ENCODE measurements at places on chromosomes 1 and 21.

- peak; percentile 19 for DNase-seq
These were observed 18.6 kb downstream of the KCNQ4 start for GRCh38 chr1:40802078-40802741.

DNA sequence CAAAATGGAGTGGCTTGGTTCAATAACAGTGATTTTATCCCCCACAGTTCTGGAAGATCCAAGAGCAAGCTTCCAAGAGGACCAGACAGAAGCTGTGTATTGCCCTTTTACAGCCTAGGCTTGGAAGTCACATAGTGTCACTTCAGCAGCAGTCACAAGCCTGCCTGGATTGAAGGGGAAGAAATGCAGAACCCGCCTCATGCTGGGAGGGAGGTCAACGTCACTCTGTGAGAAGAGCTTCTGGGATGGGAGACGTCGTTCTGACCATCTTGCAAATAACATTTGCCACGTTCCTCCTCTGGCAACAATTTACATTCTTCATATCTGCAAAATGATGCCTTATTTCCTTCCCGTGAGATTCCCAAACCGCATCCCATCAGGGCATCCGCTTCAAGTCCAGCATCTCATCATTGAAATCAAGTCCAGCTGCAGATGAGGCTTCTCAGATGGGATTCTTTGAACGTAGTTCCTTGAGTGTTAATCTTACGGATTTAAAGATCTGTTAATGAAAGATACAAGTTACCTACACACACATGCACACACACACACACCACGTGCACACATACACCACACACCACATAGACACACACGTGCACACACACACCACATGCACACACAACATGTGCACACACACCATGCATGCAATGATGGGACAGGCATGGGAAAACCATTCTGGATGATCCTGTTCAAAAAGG, 23.9 kb upstream of the KIF1B start:
- no peak for DNase-seq

DNA sequence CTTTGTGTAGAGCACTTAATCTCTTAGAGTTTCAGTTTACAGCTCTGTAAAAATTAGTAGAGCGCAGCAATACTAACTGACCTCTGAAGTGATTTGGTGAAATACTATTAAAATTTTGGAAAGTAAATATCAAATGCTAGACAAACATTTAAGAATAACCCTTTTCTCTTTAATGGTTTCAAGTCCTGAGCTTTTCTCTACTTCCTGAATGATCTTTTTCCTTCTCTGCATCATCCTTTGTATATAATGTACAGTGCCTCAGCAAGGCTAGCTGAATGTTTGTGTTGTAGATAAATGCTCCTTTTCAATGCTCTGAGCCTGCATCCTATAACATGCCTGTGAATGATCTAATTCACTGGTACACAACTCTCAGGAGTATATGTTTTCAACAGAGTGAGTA, 272.9 kb downstream of the ADGRL2 start:
- DNase-seq = no peak

GRCh38 chr1:22976461-22977243, 4.0 kb upstream of the LACTBL1 start:
- peak; percentile 64 for DNase-seq

DNA sequence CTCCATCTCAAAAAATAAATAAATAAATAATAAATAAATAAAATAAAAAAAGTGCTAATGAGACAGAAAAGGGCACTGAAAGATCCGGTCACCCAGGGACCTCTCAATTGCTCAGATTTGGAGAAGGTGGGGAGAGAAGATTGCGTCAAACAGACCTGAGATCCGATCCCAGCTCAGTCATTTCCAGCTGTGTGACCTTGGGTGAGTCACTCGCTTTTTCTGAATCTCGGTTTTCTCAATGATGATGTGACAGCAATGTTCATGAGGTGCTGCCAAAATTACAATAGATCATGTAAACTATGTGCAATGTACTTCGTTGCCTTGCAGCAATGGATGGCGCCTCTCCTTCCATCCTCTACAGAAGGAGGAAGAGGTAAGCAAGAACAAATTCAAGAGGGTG, 11.1 kb upstream of the MEF2D start:
- DNase-seq = no peak

DNA sequence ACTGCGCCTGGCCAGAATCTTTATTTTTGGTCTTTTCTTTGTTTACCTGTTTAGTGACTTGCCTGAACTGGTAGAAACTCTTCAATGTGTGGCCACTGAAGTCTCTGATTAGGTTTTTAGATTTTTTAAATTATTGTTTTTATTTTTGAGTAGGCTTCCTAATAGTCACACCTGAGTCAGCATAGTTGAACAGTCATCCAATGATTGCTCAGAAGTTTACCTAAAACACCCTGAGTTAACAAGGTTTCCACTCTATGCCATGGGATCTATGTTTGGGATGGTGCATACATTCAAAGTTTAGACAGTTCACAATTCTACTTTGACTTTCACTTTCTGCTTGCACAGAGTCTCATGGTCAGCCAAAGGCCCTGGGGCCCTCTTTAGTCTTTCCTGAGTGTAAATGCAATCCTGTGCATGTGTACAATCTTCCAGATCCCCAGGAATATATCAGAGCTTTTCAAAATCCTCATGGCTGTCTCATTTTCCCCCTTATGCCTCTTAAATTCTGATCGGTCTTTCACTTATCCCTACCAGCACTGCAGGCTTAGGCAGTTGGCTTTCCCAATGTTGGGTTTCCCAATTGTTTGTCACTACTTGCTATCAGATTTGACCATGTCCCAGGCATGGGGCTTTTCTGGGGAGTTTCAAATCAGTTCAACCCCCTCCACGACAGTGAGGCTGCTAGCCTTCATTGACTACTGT, 114.4 kb upstream of the RAB3GAP2 start:
- DNase-seq = no peak

DNA sequence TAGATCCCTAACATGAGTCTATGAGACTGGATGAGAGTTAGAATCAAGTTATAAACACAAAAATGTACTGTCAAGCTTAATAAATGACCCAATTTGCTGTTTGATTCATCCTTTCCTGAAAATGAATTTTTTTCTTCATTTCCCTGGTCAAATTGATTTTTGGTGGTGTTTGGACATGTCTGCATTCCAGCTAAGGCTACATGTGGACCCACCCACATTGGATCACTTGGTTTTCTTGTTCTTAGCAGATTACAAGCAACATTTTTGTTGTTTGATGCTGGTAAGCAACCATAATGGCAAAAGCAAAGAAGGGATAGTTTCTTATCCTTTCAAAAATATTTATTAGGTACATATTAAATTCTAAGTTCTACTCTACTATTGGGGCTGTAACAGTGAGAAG, 181.1 kb downstream of the NEK7 start:
- DNase-seq = no peak

- no peak for DNase-seq
These were observed 26.4 kb upstream of the SELENON start for GRCh38 chr1:25773441-25774125.

DNA sequence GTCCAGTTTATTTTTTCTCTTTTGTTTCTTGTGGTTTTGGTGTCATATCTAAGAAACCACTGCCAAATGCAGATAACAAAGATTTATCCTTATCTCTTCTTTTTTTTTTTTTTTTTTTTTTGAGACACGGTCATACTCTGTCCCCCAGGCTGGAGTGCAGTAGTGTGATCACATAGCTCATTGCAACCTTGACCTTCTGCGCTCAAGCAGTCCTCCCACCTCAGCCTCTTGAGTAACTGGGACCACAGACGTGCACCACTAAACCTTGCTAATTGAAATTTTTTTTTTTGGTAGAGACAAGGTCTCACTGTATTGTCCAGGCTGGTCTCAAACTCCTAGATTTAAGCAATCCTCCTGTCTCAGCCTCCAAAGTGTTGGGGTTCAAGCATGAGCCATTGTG, 8.9 kb downstream of the SLC66A1 start:
- no peak for DNase-seq

DNA sequence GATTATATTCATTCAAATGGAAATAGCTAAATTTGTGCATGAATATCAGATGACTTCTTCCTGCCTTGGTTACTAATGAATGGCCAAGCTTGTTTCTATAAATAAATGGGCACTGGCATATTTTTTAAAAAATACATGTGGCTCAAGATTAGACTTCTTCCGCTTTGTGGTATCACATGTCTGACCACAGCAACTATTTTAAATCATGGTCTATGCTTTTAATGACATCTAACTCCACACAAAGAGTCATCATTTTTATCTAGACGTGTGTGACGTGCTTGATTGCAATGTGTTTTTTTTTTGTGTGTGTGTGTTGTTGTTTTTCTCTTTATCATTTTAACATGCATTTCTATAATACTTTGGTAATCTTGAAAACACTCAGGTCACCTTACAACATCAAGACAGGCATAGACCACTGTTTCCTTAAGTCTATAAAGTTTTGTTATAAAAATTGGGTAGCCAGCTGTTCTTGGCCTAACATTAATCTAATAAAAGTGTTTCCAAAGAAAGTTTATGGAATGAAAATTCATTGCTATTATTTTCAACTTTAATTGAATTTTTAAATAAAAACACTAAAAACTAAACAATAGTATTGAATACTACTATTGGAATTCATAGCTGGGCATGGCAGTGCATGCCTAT, 29.5 kb downstream of the RGS1 start:
- no peak for DNase-seq

- DNase-seq = peak; percentile 96
These were observed 23.4 kb downstream of the LDLRAP1 start for GRCh38 chr1:25566730-25567341.

GRCh38 chr1:181251001-181251712, 162.7 kb downstream of the IER5 start:
- DNase-seq = peak; percentile 97

GRCh38 chr21:16046656-16047330, 317.0 kb downstream of the USP25 start:
- DNase-seq = no peak

DNA sequence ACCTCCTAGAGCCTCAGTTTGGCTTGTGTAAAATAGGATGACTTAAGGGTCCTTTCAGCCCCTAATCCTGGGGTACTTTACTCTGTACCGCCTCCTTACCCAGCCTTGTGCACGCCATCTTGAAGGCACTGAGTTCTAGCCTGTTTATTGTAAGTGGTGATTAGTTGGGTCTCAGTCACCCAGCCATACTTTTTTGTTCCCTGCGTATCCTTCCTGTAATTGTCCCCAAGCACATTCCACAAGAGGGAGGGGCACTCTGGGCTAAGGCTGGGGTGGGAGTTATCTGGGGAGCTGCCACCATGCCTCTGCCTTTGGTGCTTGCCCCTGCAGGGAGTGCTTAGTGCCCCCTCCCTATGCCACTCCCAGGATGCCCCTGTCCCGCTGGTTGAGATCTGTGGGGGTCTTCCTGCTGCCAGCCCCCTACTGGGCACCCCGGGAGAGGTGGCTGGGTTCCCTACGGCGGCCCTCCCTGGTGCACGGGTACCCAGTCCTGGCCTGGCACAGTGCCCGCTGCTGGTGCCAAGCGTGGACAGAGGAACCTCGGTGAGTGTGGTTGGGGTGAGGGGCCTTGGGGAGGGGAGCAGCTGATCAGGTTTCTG, 856 bp downstream of the FDPS start:
- no peak for DNase-seq

- no peak for DNase-seq
These were observed 121.5 kb upstream of the KRTAP19-8 start for GRCh38 chr21:31159808-31160207.

- DNase-seq = no peak
These were observed 594.8 kb downstream of the USP25 start for GRCh38 chr21:16324630-16325029.

- no peak for DNase-seq
These were observed 25.5 kb upstream of the ITPKB start for GRCh38 chr1:226764533-226764932.

DNA sequence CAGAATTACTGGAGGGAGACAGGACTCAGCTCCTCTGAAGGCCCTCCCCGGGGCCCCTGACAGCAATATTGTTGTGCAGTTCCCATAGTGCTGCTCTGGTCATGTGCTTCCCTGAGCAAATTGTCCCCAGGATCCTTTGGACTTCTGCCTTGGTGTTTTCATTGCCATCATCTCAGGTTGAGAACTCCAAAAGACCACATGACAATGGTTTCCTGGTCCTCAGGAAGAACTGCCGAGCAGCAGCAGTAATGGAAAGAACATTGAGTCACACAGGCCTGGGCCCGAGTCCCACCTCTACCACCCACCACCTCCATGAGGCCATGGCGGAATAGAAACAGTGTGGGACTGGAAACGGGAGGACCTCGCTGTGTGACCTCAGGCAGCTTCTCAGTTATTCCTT, 6.3 kb upstream of the CTTNBP2NL start:
- no peak for DNase-seq

DNA sequence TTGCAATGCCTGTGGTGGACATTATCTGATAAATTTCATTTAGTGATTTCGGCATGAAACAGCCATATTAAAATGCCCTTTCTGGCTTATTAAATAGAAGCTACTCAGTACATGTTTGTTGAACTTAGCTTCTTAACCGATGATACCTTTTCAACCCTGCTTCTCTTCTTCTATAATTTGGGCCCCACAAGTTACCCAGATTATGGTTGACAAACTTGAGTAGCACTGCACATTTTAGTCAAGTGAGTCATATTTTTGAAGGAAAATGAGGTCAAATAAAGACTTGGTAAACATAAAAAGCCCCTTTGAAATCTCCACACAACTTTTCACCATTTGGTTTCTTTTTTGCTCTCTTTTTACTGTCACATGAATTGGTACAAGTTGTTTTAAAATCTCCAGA, 33.8 kb downstream of the GIPC2 start:
- no peak for DNase-seq

- DNase-seq = no peak
These were observed 18.3 kb downstream of the ATP2B4 start for GRCh38 chr1:203644661-203645510.

DNA sequence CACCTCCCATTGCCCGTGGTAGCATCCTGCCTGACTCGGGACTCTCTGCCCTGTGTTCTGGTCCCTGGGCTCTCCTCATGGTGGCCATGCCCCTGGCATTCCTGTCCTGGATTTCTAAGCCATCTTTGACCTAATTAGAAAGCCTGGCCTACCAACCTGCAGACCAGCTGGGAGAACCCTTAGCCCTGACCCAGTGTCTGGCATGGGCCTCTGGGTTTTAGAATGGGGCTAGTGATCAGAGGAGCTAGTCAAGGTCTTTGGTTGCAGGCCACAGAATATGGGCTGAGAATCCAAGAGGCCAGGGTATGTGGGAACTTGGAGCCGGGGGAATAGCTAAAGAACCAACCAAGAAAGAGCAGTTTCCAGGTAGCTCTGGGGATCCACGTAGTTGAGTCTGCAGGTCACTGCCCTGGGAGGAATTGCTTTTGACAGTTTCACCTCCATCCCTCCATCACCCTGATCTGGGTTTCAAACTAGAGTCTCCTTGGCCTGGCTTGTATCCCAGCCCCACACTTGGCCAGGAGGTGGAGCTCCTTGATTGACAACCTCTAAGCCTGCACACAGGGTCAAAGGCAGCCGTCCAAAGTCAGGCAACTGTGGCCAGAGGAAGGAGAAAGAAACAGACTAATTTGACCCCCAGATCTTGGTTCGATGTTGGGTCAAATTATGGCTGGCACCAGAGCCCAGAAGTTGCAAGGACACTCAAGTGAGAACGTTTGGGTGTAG, 54.7 kb upstream of the ABCG1 start:
- peak; percentile 33 for DNase-seq
